Progenitor cell of endocrine pancreas (in vitro differentiated cells): ENCODE measurements at places on chromosomes 3 and 15. TPM values are rescaled to one million over a fixed set of nuclear protein-coding genes. Genes with fewer than 3 reads are reported as not detected.
A peak's percentile ranks its signal among the peaks of the same experiment; 100 is the strongest.

XCR1 gene
- total RNA-seq: not detected in 2 replicates

RUBCN gene
- total RNA-seq: 29.0 and 30.4 TPM in 2 replicates

NAALADL2 gene
- total RNA-seq: 10.4 TPM in 2 replicates

UROC1 gene
- not detected in 2 replicates for total RNA-seq

DNA sequence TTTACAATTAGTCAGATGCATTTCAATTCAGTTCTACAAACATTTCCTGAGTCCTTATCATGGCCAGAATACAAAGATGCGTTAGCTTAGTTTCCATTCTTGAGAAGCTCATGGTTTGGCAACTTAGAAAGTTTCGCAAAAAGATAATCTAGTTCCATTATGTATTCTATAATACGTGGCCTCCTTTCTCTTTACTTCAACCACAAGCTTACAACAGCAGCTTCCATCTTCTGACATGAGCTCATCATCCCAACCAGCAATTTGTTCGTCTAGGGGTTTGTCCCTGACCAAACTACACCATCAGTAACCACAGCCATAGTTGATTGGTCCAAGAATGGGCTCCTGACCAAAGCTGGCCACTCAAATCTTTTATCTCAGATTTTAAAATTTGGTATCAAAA lies 267.6 kb upstream of the TBC1D5 start:
- H3K36me3 ChIP-seq: peaks cover 1% of the 10 kb centered on the region
- no peak overlapping the region for H3K4me3 ChIP-seq
- peaks cover 1% of the 10 kb centered on the region for H3K4me1 ChIP-seq

DNA sequence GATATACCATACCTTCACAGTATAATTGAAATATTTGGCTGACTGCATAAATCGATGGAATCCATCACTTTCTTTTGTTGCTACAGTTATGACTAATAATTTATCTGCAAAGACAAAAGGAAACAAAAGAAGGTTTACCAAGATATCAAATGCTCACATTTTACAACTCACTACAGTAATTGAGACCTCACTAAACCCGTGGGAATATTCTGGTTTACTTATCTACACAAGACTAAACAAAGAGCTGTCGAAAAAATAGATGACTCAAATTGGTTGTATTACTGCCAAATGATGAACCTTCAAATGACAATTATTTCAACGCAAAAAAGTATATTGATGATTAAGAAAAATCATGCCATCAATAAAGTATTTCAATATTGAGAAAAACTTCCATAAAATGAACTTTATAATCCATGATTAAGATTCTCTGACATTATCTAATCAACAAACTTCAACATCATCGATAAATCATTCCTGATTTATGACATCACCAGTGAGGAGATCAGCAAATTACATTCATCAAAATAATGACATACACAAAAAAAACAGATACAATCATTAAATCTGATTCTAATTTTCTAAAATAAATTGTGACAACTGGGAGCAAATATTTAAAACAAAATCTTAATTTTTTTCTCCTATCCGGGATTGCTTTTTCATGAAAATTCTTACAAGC lies 36.7 kb downstream of the PLOD2 start:
- H3K4me3 ChIP-seq: no peak overlapping the region
- no peak for DNase-seq
- no peaks in the 10 kb centered on the region for H3K27me3 ChIP-seq
- no peak overlapping the region for H3K27ac ChIP-seq

DNA sequence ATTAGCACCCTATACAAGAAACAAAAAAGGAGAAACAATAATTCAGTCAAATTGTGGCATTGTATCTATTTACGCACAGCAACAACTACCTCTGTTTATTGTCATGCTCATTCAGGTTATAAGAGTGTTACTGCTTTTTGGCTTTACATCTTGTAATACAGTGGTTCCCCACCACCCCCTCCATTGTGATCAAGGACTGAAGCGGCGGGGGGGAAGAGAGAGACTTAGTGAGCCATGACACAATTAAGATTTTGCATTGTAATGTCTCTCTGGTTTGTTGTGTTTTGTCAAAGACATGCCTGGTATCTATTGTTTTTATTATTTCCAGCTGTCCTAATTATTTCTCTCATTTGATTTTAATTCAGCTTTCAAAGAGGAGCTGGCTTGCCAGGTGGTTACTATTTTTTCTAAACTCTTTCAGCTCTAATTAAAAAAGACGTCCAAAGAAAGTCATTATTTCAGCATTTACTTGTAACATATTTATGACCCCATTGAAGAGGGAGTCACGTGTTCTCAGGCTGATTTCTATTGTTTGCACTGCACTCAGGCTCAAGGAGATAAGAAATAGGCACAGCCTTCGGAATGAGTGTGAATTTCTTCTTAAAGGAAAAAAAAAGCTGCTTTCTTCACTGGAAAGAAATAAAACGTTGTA lies 234.4 kb upstream of the TBL1XR1 start:
- no peaks in the 10 kb centered on the region for H3K36me3 ChIP-seq
- H3K4me3 ChIP-seq: no peak overlapping the region
- H3K27ac ChIP-seq: peak overlapping the region; percentile 71
- DNase-seq: no peak

- H3K27me3 ChIP-seq: no peaks in the 10 kb centered on the region
- H3K4me3 ChIP-seq: no peak overlapping the region
- peaks cover under 1% of the 10 kb centered on the region for H3K36me3 ChIP-seq
- no peak for DNase-seq
Observed at GRCh38 chr3:112372396-112372795, 39.4 kb downstream of the CD200 start.
